ENCODE measurements at places on chromosomes 6 and 20.

- DNase-seq: no peak
These were observed 283.4 kb downstream of the TBC1D7 start for GRCh38 chr6:13044896-13045295.

DNA sequence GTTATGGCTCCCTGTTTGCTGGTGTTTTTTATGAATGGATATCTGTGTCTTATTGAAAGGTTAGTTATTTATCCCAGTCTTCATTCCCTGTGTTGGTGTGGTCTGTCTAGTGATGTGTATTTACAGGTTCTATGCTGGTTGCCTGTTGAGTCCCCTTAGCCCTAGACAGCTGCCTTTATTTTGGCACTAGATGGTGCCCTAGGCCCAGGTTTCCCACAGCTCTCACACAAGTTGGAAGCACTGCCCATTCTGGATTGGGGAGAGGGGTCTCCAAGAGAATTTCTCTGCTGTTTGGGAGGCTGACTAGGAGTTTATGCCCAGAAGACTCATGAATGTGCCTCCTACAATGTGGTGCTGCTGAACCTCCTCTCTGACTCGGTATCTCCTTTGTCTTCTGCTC, 12.4 kb downstream of the GRM1 start:
- DNase-seq: peak; percentile 4

DNA sequence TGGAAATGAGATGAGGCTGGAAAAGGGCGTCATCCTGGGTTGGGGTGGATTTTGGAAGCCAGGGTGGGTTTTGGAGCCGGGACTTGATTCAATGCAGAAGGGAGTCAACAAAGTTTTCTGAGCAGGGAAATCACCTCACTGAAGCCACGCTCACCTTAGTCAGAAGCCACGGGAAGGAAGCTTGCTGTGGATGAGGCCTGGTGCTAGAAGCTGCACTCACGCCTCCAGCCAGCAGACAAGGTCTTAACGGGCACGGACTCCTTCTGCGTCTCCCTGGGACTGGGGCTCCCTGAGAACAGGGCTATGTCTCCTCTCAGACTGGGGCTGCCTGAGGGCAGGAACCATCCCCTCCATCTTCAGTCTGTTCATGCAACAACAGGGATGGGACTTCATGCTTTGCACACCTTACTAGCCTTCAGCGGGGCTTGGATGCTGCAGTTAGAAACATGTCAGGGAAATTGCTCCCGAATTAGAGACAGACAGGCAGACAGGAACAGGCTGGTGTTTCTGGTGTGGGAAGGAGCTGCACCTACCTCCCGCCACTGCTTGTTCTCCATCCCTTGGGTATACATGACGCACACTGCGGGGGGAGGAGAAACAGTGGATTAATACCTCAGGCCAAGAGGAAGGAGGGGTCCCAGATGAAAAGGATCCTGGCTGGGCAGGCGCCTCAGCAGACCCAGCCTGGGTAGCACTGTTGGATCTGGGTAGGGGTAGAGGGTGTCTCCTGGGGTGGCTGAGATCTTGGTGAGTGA, 17.5 kb downstream of the CPNE5 start:
- no peak for DNase-seq

- DNase-seq: no peak
These were observed 66.6 kb downstream of the HIVEP2 start for GRCh38 chr6:142878407-142878806.

DNA sequence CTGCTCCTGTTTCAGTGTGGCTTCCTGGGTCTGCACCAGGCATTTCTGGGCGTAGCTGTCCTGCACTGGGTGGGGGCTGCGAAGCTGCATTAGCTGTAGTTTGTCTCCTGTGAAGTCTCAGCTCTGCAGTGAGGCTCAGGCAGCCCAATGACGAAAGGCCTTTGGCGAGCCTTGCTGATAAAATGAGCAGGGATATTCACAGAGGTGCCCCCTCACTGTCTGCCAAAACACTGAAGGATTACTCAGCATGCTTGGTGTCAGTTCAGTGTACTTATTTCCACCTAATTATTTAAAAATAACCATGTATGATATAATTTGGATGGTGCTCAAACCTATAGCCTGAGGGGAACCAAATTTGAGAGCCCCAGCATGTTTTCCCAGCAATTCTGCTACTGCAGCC, 73.5 kb downstream of the ECT2L start:
- no peak for DNase-seq

DNA sequence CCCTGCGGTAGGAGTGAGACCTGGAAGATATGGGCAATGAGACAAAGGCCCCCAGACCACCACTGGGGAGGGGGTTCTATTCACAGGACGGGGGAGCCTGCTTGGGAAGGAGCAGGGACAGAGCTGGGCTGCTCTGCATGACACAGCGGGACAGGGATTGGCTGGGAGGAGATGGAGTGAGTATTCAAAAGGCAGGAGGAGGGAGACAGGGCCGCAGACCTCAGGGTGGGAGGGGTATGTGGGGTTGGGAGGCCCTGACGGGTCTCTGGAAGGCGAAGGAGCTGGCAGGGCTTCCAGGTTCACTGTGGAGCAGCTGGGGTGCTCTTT, 60.8 kb upstream of the RPS6KA2 start:
- no peak for DNase-seq

DNA sequence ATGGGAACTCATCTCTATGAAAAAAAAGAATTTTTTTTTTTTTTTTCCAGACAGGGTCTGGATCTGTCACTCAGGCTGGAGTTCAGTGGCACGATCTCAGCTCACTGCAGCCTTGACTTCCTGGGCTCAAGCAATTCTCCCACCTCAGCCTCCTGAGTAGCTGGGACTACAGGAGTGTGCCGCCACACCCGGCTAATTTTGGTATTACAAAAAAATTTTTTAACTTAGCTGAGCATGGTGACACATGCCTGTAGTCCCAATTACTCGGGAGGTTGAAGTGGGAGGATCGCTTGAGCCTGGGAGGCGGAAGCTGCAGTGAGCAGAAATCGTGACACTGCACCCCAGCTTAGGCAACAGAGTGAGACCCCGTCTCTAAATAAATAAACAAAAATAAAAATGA, 7.5 kb downstream of the DEF6 start:
- no peak for DNase-seq

DNA sequence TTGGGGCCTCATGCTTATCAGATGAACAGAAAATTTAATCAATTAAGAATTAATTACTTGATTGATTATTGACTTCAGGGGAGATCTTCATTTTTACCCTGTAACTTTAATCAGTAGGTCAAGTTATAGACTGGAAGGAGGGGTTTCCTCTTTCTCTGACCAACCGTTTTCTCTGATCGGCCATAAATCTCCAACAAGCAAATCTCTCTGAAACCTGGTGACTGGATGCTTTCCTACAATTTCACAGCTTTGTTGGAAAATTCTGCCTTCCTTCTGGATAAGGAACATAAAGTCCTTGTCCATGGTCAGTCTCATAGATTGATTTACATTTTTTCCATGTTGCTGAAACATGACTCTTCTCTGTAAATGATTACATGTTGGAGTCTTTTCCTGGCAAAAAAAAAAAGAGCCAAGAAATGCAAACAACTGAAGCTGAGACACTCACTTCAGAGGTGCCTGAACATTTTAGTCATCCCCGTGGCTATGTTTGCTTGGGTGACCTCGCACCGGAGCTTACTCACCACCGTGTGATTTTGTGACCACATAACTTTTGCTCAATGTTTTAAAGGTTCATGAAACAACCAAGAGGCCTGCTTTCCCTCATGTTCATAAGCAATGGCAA, 31.0 kb downstream of the IRF4 start:
- peak; percentile 46 for DNase-seq

- no peak for DNase-seq
These were observed 31.3 kb downstream of the SLC22A3 start for GRCh38 chr6:160379466-160379865.

- DNase-seq: no peak
These were observed 184.3 kb downstream of the ZNF217 start for GRCh38 chr20:53409447-53409717.

GRCh38 chr20:51500311-51500710, 42.2 kb downstream of the NFATC2 start:
- DNase-seq: no peak

GRCh38 chr6:79608334-79609224, 22.6 kb upstream of the SH3BGRL2 start:
- DNase-seq: no peak

- no peak for DNase-seq
These were observed 326.1 kb upstream of the CNR1 start for GRCh38 chr6:88492241-88492640.

DNA sequence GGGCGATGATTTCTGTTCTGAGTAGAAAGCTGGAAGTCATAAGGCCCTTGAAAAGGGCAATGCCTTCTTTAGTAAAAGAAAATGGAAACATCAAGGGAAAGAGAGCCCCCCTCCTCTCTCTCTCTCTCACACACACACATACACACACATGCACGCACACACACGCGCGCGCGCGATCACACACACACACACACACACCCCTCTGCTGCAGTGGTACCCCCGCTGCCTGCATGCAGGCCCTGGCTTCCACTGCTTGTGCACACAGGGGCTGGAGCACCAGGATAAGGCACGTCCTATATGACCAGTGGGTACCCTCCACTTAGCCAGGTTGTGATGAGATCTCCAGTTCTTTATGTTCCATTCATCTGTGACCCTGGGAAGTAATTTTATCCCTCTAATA, 300.9 kb downstream of the SLC35F1 start:
- DNase-seq: no peak

GRCh38 chr6:47536816-47537401, 59.3 kb downstream of the CD2AP start:
- no peak for DNase-seq

All from HFF-Myc (cell line).